ENCODE measurements at places on chromosomes 1 and 21.

- DNase-seq, result no peak
Measured at GRCh38 chr1:162003830-162004215, 19.8 kb downstream of the OLFML2B start.

- no peak for DNase-seq
Measured at GRCh38 chr1:98368995-98369394, 292.5 kb upstream of the SNX7 start.

DNA sequence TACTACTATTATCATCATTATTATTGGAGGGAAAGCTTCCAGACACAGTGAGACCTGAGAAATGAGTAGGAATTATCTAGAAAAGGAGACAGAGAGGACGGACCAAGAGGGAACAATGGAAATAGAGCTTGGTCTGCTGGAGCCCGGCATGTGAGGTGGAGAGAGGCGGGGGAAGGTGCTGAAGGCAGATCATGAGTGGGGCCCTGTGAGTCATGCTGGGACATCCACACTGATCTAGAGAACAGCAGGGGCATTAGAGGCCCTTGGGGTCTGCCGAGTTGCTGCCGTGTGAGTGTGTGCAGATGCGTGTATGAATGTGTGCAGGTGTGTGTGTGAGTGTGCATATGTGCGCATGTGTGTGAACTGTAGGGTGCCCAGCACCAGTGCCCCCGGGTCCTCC lies 65.7 kb downstream of the TMCO4 start:
- DNase-seq, result no peak

DNA sequence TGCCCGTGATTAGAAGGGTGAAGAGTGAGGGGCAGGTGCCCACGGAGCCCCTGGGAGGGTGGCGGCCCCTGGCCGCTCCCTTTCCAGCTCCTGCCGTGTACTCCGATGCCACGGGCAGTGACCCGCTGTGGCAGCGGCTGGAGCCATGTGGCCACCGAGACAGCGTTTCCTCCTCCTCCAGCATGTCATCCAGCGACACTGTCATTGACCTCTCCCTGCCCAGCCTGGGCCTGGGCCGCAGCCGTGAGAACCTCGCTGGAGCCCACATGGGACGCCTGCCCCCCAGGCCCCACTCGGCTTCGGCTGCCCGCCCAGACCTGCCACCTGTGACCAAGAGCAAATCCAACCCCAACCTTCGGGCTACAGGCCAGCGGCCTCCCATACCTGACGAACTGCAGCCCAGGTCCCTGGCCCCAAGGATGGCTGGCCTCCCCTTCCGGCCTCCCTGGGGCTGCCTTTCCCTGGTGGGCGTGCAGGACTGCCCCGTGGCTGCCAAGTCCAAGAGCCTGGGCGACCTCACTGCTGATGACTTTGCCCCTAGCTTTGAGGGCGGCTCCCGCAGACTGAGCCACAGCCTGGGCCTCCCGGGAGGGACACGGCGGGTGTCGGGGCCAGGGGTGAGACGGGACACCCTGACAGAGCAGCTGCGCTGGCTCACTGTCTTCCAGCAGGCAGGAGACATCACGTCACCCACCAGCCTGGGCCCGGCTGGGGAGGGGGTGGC lies 22.0 kb downstream of the PANK4 start:
- no peak for DNase-seq

- no peak for DNase-seq
Measured at GRCh38 chr1:160638926-160639325, 7.9 kb downstream of the SLAMF1 start.

- no peak for DNase-seq
Measured at GRCh38 chr1:37831109-37831508, 23.1 kb upstream of the YRDC start.

- no peak for DNase-seq
Measured at GRCh38 chr1:192518700-192519099, 56.9 kb upstream of the RGS1 start.

DNA sequence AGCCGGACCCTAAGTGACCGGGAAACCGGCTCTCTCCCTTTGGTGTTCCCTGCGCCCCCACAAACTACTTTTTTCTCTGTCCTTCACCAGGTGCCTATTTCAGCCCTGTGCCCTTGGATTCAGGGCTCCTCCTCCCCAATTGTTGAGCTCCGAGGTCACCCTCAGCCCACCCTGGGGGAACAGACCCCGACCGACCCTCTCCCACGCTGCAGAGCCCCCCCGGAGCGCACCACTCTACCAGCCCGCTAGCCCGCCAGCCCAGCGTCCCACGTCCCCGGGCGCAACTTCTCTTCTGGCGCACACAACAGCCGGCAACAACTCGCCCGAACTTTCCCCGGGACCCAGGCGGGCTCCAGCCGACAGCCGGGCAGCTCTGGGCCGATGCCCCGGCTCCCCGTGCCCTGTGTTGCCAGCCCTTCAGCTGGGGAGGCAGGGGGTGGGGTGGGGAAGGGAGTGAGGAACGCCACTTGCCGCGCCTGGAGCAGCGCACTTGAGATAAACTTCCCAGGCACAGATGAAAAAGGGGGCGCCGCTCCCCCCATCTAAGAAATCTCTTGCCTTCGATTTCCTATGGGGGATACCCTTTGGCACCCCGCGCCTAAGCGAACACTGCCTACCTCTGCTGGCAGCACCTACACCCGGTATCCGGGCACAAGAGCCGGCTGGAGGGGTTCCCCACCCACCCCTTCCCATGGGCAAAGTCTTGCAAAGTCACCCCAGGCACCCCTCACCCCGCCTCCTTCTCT lies 997 bp downstream of the CASZ1 start:
- no peak for DNase-seq

DNA sequence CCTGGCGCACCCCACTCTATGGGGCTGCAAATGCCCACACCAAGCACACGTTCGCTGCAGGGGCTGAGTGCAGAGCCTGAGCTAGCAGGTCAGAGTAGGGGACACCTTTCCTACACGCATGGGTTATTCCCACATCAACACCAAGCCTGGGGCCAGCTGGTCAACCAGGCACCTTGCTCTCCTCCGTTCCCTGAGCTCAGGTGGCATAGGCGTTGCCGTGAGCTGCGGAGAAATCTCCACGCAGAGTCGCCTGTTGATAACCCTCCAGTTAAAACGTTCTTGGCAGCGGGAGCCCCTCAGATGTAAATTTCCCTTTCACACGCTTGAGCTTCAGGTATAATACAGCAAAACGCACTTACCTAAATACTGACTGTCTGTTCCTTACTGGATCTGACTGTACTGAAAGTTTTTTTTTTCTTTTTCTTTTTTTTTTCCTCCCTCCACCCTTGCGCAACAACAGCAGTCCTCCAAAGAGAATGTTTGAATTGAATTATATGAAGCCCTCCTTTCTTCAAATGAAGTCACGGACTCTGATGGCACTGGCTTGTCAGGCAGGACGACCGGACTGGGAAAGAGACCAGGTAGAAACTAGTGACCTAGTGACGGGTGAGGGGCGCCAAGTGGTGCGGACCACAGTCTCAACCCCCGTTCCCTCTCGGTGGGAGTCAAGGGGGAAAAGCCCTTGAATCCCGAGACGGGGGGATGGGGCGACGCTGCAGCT lies 2.1 kb downstream of the BRINP3 start:
- DNase-seq, result no peak

DNA sequence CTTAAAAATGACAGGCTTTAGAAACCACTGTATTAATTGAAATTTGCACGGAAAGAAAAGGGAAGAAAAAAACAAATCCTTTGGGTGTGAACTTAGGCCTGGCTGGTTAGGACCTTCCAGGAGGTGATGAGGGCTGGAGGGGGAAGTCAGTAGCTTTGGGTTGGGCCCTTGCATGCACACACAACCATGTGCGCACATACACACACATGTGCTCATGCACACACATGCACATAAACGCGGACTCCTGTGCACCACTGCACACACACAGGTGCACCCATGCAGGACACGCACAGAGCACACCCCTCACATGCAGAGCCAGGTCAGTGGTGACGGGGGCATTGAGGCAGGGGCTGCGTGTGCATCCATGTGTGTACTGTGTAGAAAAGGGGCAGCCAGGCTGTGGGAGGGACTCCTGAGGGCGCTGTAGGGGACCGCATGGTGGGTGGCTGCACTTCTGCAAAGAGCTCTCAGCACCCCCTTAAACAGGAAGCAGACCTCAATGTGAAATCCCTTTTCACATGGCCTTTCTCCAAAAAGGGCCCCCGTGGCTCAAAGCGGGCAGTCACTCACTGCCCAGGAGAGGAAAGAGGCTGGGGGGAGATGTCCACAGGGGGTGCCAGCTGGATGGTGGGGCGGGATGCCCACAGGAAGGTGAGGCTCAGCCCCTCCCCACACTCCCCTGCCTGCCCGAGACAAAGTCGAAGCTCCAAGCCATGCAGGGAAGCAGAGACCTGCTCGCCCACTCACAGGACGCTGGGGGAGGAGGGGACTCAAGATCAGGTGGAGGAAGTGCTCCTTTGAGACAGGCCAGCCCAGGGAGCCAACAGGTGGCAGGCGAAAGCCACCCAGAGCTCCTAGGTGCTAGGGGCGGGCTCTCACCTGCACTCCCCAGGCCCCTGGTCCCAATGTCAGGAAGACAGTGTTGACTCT lies 95.2 kb downstream of the ITPKB start:
- peak; percentile 47 for DNase-seq

DNA sequence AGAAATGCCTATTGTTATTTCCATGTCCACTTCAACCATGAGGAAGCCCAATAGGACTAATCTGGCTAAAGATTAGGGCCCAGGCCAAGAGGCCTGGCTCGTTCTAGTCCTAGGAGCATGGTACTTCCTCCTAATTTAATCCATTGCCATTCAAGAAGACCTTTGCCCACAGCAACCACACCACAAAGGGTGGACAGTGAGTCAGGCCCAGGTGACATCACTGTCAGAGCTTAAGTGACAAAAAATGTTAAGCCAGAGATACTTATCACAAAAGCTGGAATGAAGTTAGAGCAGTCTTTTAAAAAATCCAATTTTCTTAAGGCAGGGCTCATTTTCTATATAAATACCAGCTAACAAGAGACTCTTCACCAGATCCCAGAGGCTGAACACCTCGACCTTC lies at the start of gene SPRR3:
TSS of gene SPRR3 (plus strand) at position 368 of the 400 bp plus-strand sequence. CDS start 1,272 bp downstream, outside the sequence.
- DNase-seq, result no peak

DNA sequence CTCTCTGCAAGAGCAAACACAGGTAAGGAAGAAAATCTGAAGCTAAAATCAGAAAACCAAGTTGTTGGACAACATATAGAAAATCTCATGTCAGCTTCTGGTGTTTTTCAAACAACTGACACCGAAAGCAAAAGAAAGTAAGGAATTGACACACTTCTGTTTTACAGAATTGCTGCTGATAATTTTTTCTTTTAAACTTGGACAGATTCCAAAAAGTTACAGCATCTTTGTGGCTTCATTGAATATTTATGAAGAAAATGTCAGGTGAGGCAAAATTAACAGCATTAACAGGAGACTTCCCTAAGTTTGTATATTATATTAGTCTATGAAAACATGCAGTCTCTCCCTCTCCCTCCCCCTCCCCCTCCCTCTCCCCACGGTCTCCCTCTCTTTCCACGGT lies 14.9 kb upstream of the CTSS start:
- no peak for DNase-seq

DNA sequence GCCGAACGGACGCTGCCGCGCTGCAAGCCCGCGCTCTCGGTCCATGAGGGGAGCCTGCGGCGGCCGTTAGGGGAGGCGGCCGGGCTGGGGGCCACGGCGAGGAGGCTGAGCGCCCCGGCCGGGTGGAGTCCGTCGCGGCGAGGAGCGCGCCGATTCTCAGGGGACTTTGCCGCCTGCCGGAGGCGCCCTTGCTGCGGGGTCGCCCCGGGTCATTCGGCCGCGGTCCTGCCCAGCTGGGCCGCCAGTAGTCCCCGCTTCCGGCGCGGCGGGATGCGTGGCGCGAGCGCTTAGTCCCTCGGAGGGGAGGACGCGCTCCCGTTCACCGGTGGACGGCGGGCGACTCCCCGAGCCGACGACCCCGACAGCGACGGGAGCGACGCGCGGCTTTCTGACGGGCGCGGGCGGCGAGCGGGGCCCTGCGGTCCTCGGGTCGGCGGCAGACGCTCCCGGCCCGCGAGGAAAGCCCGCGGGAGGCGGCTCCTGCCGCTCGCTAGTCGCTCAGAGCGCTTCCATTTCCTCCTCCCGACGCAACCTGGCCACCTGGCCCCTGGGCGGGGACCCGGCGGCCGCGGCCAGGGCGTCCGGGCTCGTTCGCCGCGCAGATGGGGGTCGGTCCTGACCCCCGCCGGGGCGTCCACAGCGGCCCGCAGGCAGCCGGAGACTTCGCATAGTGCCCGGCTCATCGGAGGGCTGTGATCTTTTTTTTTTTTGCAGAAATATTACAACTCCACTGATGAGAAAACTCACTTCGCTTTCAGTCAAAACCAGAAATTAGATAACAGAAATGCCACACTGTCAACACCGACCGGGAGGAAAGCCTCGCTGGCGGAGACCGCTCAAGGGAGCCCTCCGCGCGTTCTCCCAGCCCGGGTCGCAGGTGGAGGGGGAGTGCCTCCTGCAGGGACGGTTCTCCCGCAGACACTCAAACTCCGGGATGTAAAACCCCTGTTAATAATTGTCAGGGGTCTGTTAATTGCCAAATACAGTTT lies 641 bp upstream of the ZBTB21 start:
- peak; percentile 42 for DNase-seq

GRCh38 chr1:204493145-204493983 lies 1.2 kb downstream of the PIK3C2B start:
- peak; percentile 46 for DNase-seq

DNA sequence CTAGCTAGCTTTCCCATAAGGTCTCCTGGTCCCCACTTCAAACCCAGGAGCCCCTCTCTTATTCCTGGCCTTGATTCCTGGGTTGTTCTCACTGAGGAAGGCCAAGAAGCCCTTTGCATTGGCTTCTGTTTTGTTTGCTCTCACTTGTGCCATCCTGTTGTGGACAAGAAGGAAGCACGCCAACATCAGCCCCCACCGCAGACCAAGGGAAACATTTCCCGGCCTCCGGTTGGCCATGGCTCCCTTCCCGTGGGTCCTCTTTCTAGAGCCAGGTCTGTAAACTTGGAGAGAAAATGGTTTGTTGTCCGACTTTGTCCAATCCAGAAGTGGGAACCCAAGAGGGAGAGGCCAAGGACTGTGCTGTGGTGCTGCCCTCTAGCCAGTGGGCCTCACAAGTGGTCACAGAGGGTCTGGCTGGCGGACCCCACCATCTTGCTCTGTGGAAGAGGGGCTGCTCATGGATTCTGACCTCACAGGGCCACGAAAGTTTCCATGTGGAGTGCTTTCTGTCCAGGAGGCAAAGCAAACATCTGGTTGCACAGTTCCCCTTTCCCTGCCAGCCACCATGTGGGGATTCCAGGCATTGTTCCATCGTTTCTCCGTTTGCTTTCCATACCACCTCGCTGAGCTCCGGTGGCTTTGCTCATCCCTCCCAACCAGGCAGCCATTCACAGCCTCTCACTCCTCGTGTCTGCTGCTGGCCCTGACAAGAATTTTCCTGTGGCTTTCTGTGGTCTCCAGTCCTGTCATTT lies 18.9 kb upstream of the TENT5C start:
- DNase-seq, result no peak

GRCh38 chr1:26072305-26072704 lies 4.9 kb upstream of the TRIM63 start:
- no peak for DNase-seq

- no peak for DNase-seq
Measured at GRCh38 chr1:17101261-17101660, 18.0 kb downstream of the PADI2 start.

- no peak for DNase-seq
Measured at GRCh38 chr1:239268007-239268406, 118.4 kb upstream of the CHRM3 start.

- DNase-seq, result no peak
Measured at GRCh38 chr1:160089883-160090282, 8.5 kb downstream of the IGSF8 start.

GRCh38 chr1:66984491-66984890 lies 59.7 kb downstream of the MIER1 start:
- no peak for DNase-seq

- DNase-seq, result no peak
Measured at GRCh38 chr1:52706941-52707926, 9.1 kb upstream of the COA7 start.

- DNase-seq, result no peak
Measured at GRCh38 chr1:73910466-73910865, 287.5 kb downstream of the LRRIQ3 start.

- no peak for DNase-seq
Measured at GRCh38 chr1:153100245-153100644, 5.9 kb upstream of the SPRR2E start.
